ENCODE measurements at places on chromosomes 5 and 9.

GRCh38 chr5:173454736-173455598 is 126.8 kb upstream of the STC2 start:
- DNase-seq, result no peak

- DNase-seq, result no peak
These were observed 201.2 kb downstream of the NXNL2 start for GRCh38 chr9:88736136-88736637.

- no peak for DNase-seq
These were observed 479.4 kb downstream of the AGTPBP1 start for GRCh38 chr9:85262333-85262732.

- no peak for DNase-seq
These were observed 2257.5 kb upstream of the C9orf72 start for GRCh38 chr9:29830821-29831220.

DNA sequence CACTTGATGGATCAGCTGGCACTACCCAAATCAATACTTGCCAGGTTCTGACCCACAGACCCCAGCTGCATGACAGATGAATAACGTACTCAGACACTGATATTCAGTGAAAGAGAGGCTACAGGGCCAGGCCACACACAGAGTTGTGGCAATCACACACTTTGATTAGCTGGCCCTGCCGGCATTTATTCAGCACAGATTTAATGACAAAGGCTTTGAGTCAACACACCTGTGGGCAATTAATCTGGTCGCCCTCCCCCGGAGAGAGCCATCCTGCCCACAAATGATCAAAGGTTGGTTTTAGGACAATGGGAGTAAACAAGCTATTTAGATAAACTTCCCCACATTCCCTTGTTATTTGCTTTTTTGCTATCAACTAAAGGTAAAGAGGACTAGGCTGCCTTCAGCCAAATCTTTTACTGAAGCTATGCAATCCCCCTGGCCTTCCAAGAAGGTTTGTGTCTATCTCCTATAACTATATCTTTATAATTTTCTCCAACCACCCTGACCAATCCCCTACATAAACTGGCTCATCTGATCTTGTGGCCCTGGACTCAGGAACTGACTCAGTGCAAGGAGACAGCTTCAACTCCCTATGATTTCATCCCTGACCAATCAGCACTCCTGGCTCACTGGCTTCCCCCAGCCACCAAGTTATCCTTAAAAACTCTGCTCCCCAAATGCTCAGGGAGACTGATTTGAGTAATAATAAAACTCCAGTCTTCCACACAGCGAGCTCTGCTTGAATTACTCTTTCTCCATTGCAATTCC is 12.7 kb upstream of the TRIM32 start:
- no peak for DNase-seq

DNA sequence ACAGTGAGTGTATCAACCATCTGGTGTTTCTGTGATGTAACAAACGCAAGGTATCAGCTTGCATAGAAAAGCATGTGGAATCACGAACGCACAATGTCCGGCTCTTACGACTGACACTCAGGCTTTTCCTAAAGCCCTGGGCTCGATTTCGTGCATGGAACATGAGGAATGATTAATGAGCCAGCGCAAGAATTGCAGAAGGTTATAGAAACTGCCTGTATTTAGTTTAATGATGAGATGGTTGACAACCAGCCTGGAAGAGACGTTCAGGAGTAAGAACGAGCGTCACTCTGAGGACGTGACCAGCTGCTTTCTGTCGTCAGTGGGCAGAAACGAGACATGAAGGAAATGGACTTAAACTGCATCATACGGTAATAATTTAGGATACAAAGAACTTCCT is 497.6 kb downstream of the IRX1 start:
- DNase-seq, result no peak

DNA sequence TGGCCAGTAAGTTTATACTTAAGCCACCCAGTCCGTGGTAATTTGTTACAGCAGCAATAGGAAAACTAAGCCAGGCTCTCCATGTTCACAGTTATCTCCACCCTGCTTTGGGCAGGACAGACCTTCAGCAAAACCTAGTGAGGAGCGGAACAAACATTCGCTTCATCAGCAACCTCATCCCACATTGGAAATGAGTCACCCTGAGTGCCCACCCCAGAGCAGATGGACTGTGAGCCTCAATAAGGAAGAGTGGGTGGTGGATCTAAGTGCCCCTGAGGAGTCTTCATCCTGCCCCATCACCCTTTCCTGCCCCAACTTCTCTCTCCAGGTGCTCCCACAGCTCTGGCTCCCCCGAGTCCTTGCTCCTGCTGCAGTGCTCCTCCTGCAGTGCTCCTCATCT is 78.8 kb downstream of the FSTL4 start:
- DNase-seq, result no peak

DNA sequence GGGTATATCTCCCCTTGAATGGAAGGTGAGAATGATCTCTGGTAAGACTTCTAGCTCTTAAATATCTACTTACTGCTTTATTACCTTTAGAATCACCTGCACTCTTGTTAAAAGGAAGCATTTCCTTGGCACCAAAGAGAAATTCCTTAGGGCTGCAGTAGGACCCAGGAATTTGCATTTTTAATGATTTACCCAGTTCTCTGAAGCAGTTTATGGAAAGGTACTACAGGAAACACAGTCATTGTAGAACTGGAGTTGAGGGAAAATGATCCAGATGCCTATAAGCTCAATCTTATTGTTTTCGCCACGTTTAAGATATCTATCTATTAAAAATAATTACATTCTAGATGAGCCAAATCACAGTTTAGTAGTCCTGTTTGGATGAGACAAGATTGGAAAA is 9.5 kb upstream of the C9 start:
- DNase-seq, result no peak

DNA sequence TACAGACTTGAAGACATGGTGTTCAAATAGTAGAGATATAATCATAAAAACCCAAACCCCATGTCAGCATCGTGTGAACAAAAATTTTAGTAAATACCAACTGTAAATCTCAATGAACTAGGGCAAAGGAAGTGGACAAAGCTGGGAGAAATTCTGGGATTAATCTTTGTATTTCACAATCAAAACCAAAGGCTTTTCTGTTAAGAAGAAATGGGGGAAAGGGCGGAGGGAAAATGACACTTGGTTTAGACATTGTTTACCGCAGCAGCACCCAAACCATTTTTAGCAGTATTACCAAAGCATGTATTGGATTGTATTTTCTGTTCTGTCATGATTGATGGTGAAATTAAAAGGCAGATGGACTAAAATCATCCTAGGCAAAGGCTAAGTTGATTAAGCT is 134.2 kb upstream of the PRSS3 start:
- DNase-seq, result no peak

GRCh38 chr5:82735160-82735789 is 341.9 kb downstream of the TMEM167A start:
- no peak for DNase-seq

GRCh38 chr5:63240063-63240755 is 661.6 kb downstream of the LRRC70 start:
- no peak for DNase-seq

DNA sequence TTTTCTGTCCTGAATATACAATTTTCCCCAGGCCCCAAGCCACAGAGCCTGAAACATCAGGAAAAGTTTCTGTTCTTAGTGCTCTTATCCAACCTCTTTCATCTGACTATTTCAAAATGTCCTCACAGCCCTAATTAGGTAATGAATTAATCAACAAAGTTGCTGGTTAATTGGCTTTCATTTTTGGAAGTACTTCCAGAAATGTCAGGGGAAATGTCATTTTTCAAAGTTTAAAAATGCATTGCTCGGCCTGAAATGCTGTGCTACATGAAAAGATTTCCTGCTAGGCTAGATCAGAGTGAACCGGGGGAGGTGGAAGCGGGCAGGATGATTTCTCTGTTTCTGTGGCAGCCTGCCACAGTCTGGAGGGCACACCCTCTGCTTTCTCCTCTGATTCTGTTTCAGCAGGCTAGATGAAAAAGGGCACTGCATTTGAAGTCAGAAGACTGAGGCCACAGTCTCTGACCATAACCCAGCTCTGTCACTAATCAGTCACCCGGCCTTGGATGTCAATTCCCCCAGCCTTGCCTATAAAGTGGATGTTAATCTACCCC is 55.9 kb upstream of the BARX1 start:
- DNase-seq, result no peak

DNA sequence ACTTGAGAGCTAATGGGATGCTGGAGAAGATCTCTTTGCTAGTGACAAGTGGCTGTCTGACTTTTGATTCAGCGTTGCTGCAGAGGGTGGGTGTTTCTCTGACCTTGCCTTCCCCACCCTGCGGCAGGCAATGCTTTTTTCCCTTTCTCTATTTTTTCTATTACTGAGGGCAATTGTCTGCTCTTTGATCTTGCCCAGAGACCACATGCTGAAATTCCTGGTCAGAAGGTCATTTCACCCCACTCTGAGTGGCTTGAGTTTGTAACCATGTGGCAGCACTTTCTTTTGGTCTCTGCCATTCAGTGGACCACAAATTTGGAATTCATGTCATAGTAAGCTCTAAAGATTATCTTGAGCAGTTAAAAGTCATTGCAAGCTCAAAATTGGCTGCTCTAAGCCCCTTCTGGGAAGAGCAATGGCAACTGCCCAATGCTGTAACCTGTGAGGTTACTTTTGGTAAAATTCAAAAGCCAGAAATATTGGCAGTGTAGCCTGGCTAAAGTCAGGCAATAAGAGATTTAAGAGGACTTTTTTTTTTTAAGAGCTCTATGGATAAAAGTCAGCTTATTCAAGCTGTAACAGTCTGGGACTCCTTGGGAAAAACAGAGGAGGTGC is 30.4 kb upstream of the MTMR12 start:
- no peak for DNase-seq

DNA sequence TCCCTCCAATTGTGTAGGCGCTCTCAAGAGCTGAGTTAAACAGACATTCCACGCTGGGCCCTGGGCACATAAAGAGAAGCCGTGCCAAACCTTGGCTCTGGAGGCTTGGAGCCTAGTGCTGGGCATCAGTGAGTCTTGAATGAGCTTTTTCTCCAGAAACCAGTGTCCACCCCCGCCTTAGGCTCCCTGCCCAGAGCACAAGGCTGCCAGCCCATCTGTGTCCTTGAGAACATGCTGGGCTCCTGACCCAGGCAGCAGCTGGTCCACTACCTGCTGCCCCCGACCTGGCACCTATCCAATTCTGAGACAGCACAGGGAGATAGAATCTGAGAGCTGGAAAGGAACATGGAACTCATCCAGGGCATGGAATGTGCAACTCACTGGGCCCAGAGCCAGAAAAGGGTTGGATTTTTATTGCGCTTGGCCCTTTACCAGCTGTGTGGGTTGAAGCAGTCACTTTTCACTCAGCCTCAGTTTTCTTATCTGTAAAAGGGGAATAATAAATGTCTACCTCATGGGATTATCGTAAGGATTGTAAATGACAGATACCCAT is 92.4 kb upstream of the CPLX2 start:
- no peak for DNase-seq

DNA sequence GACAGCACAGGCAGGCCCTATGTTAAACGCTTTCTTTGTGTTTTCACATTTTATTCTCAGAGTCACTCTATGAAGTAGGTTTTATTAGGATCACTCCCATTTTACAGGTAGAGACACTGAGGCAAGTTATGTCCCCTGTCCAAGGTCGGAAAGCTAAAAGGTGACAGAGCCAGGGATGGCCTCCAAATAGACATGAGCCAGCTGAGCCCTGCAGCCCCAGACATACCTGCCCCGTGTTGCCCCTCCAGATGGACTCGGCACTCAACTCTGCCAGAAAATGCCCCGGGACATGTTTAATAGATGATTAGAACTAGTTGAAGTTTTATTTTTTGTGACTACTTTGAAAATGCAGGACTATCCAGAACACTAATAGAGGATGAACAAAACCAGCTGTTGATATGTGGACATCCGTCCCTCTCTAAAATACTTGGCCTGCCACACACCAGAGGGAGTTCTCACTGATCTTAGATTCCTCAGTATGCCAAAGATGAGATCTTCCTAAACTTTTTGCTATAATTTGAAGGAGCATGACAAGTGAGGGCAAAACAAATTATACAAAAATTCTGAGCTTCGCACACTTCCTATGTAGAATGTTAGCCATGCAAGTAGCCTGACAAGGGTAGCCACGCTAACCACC is 258.6 kb upstream of the ADAMTS16 start:
- DNase-seq, result no peak

GRCh38 chr9:92332577-92333281 is 7.0 kb downstream of the CENPP start:
- DNase-seq, result no peak

DNA sequence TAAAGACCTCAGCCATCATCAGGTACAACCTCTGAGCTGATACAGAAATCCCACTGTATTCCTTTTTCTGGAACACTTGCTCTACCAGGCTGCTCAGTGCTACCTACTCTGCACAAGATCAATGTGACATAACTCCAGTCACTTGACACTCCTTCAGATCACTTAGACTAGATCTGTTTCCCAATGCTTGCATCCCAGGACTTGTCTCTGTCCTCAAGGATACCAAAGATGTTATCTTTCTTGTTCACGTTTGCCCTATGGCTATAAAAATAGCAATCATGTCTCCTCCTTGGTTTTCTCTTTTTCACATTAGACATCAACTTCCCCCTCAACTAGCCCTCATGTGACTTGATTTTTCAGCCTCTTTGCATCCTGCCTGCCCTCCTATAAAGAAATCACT is 188.1 kb upstream of the PTGER4 start:
- no peak for DNase-seq

GRCh38 chr9:100619194-100619593 is 41.3 kb downstream of the CAVIN4 start:
- DNase-seq, result no peak

DNA sequence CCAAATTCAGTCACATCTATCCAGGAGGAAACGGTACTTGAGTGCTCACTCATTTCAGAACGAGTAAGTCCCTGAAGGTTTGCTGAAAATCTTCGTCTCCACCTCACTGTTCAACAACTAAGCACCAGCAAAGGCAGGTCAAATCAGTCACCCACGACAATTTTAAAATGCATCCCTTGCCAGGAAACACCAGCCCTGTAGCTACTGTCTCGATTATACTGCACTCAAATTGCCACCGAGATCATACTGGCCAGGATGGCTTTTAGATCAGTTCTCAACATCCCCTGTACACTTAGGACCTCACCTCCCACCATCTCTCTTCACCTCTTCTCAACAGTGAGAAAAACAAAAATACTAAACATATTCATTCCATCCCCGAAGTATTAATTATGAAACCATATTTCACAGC is 298.6 kb downstream of the AGTPBP1 start:
- no peak for DNase-seq

- no peak for DNase-seq
These were observed 284.5 kb downstream of the RFX3 start for GRCh38 chr9:3241290-3241689.

DNA sequence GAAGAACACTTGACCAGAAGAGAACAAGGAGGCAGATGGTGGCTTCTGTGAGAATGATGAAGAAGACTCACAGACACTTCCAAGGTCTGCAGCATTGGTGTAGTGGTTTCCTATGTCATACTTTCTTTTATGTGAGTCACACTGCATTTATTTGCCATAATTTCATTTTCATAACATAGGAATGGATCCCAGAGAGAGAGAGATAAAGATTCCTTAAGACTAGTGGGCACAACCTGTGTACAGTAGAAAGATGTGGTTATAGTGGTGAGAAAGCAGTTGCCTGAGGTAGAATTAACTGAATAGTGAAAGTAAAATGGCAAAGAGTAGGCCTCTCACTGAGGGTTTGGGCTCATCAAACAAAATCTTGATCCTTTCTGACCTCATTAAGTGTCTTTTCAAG is 7.6 kb upstream of the CCDC152 start:
- no peak for DNase-seq

- no peak for DNase-seq
These were observed 36.0 kb upstream of the IL7R start for GRCh38 chr5:35820735-35821134.

GRCh38 chr5:14356305-14356704 is 213.2 kb downstream of the TRIO start:
- no peak for DNase-seq

- DNase-seq, result no peak
These were observed 82.6 kb downstream of the GALNT10 start for GRCh38 chr5:154273028-154273617.

- DNase-seq, result no peak
These were observed 157.0 kb upstream of the RAI14 start for GRCh38 chr5:34499001-34499734.

Measured in suprapubic skin (tissue), 4 donors.